CD4-positive, alpha-beta T cell treated with Interleukin-17A for 1 hour (primary cell): ENCODE measurements at places on chromosomes 5 and 9.

- no peak for DNase-seq
Observed at GRCh38 chr5:125326150-125326510, 579.7 kb upstream of the ZNF608 start.

- DNase-seq = peak; percentile 24
Observed at GRCh38 chr9:20043461-20043860, 254.6 kb upstream of the SLC24A2 start.

DNA sequence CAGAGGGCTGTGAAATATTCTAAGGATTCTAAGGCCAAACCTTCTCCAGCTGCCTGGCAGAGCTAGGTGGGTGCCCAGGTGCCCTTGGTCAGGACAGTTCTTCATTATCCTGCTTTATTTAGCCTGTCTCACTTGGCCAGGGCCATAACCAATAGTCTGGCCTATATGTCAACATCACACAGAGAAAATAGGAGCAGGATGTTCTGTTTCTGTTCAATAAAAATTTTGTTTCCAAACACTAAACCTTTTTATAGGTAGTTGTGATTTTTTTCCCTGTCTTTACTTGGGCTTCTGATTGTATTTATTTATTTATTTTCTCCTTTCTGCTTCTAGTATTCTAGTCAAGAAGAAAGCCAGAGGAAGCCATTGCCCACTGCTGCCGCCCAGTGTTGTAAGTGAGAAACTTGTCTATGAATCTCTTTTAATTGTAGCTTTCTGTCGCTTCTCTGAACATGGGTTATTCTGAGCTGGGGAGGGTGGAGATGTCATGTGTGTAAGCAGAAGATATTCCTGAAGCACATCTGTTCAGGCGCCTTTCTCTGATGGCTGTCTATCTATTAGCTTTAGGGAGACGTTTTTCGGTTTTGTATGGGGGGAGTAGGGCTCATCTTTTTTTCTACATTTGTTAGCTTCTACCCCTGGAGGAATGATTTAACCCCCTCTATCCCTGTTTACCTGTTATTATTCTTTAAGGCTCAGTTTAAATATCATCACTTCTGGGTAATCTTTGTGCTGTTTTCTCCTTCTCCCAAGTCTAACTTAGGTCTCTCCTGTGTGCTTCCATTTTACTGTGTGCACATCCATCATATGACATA, 97.1 kb downstream of the UNC13B start:
- peak; percentile 57 for DNase-seq

DNA sequence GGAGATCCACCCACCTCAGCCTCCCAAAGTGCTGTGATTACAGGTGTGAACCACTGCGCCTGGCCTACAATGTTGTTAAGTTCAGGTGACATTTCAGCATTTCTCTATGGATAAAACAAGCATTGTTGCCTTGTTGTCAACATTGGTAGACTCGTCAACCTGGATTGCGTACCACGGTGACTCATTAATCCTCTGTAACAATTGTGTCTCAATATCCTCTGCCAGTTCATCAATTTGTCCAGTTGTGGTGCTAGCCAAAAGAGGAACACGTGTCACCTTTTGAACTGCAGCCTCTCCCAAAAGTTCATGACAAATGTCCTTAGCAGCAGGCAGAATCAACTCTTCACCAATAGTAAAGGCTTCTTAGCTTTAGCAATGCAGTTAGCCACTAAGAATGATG, 46.3 kb upstream of the LARP1 start:
- no peak for DNase-seq

DNA sequence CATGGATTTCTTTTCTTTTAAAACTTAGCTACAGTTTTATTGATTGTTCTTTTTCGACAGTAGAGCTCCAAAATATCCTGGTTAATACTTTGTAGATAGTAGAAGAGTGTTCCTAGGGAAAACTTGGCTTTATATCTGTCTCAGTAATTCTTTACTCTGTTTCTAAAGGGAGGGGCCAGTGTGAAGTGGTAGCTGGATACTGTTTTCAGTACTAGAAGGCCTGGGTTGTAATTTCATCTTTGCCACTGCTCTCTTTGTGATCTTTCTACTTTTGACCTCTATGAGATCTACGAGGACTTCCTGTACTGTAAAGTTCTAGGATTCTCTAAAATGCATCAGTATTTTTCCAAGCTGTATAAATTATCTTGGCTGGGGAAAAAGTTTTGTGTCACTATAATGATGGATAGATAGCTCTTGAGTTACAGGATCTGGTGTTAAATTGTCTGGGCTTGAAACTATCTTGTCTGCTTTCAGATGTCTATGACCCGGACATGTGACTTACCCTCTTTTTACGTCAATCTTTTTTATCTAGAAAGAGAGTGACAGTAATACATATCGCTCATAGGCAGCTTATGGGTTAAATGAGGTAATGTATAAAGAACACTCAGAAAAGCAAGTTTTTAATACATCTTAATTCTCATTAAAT, 53.6 kb downstream of the PRR16 start:
- DNase-seq = no peak

DNA sequence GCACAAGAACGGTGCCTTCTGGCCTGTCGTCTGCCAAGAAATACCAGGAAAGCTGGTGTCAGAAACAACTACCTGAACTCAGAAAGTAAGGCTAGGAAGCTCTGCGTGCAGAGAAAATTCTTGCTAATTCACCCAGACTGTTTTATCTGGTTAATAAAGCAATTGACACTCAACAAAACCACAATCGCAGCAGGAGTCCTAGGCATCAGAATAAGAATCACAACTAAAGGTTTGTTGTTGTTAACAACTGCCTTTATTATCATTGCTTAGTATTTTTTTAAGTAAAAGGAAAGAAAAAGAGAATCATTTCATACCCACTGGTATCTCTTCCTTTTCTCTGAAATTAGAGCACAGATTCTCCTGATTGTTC, 3.9 kb upstream of the ISL1 start:
- DNase-seq = no peak

DNA sequence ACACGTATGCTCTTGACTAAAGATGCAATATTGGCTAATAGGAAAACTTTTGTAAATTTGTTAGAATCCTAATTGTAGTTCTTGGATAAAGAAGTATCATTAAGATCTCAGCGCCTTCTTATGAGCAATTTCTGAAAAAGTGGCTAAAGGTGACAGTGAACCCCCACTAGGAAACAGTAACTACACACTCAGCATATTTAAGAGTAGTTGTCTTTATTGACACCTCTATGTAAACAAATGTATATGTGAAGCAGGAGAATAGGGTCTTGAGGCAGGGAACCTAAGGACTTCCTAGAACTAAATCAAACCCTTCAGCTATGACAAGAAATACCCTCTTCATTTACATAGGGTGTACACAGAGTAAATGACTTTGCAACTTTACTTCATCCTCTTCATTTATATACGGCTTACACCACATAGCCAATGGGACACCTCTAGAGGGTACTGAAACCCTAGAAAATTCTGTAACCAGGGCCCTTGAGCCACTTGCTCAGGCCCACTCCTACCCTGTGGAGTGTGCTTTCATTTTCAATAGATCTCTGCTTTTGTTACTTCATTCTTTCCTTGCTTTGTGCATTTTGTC, 2.8 kb downstream of the NIPSNAP3A start:
- no peak for DNase-seq

DNA sequence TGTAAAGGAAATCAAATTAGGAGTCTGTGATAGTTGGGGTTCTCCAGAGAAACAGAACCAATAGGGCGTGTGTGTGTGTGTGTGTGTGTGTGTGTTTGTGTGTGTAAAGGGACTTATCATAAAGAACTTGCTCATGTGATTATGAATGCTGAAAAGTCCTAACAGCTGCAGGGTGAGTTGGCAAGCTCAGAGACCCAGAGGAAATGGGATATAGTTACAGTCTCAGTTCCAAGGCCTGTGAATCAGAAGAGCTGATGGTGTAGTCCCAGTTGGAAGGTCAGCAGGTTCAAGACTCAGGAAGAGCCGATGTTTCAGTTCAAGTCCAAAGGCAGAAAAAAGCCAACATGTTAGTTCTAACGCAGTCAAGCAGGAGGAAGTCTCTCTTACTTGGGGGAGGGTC, 214.2 kb downstream of the ELAVL2 start:
- no peak for DNase-seq

DNA sequence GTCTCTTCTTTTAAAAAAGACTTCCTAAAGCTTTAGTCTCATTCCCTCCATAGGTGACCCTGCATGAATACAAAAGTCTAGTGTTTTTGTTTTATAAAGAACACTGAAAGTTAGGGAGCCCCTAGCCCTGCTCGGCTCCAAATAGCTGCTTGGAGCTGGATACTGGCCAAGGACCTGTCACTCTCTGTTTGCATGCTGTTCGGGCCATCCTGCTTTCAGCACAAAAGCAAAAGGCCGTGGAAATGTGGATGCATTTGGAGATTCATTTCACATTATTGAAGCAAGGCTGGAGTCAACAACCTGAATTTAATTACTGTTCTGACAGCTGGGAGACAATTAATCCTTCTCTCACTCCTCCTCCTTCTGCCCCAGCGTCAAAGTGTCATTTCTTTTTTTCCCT, 151.7 kb upstream of the NMUR2 start:
- no peak for DNase-seq
